ENCODE measurements at places on chromosomes 3 and 15.

DNA sequence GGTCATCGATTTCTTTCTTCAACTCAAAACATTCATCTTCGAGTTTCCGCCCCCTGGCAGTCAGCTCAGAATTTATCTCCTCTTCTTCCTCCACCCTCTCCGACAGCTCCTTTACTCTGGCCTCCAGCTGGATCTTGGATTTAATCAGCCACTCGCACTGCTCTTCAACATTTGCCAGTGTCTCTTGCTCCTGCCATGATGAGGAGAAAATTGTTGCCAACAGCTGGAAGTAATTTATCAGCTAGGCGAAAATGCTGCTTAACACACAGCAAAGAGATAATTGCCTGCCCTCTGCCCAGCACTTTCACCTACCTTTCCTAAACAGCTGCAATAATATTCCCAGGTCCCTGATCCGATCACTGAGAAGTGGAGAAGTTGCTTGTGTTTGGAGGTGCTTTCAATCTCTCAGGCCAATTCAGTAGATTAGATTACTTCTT is 69.3 kb downstream of the MYH15 start:
- no peak for DNase-seq

DNA sequence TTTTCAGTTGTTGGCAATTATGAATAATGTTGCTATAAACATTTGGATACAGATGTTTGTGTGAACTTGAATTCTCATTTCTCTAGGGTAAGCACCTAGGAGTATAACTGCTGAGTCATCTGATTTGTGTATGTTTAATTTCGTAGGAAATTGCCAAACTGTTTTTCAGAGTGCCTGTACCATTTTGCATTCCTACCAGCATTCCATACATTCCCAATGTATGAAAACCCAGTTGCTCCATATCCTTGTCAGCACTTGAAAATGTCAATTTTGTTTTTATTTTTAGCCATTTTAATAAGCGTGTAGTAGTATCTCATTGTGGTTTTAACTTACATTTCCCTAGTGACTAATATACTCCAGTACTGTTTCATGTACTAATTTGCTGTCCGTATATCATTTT is 98.5 kb upstream of the TSC22D2 start:
- DNase-seq, result no peak

DNA sequence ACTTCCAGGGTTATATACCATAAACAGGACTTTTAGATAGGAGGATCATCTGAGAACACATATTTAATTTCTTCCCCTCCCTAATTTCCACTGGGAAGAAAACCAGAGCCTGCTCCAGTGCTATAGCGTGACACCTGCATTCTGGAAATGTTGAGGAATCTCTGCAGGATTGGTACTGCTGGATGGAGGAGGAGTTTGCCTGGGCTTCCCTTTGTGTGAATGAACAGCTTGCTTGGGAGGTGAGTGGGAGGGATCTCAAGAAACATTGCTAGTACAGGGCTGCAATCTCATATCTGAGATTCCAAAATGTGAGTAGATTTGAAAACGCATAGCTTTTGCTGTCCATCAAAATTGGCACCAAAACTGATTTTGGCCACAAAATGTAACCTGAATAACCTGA is 295.9 kb upstream of the RGMA start:
- DNase-seq, result no peak

DNA sequence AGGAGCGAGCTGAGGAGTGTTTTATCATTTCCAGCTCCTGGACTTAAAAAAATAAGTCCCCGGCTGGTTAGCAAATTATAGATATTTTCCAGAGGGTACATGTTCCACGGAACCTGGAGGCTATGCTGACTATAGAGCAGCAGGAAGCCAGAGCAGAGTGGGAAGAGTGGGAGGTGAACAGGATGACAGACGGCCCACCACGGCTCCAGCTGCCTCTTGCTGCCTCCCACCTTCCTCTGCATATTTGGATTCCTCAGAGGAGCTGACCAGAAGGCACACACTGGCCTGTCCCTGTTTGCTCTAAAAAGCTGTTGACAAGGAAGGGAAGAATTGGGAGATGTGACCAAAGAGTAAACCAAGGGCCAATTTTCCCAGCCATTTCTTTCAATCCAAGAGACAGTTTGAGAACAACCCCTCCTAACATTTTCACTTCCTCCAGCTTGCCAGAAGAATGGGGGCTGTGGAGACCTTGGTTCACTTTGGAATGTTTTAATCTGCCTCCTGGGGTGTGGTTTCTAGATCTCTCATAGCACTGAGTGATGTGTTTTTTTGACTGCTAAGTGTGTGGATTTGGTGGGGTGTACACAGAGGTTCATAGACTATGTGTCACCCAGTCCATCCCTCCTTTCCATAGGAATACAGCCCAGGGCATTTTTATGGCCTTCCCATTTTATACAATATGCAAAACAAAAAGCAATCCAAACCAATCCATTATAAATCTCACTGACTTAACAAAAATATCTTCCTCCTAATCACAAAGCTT is 36.8 kb downstream of the HGD start:
- no peak for DNase-seq

DNA sequence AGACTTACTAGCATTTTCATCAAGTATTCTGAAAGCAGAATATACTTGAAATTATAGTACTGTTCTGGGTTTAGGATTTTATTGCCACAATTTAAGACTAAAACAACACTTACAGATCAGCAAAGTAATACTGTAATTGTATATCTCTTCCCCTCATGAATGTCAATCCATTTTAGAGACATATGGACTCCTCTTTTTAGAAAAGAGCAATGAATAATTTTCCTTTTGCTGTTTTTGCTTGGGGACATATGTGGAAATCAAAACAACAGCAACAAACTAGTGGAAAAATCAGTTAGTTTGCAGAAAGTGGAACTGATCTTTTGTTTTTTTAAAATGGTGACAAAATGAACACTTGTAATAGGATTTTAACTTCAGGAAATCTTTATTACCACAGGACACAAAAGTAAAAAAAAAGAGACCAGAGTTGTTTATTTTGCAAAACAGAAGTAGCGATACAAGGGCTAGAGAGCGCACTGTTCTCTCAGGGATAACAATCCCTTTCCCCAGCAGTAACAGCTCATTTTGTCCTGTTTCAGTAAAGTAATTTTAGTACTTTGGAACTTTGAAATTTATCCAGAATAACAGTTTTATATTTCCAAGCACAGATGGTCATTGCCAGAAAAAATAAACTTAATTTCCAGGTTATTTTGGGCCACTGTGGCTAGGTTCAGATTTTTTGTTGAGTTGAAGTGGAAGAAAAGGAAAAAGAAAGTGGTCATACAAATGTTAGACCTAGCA is 17.1 kb downstream of the LEKR1 start:
- DNase-seq, result no peak

DNA sequence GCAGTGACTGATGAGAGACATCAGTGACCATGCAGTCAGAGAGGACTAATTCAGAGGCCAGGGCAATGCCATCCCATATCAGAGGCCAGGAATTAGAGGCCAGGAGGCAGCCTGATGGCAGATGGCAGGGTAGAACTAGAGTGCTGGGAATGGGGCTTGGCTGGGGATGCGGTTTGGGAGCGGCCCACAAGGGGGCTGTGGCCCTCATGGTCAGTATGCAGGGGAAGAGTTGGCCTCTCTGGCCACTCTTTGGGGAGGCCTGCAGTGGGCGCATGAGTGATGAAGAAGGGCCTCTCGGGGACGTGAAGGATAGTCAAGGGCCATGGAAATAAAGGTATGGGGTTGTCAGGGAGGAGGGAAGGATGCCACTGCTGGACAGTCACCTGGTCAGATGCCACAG is 101.7 kb downstream of the EEFSEC start:
- no peak for DNase-seq

- DNase-seq, result no peak
Measured at GRCh38 chr3:12907729-12908128, 66.4 kb upstream of the RPL32 start.

DNA sequence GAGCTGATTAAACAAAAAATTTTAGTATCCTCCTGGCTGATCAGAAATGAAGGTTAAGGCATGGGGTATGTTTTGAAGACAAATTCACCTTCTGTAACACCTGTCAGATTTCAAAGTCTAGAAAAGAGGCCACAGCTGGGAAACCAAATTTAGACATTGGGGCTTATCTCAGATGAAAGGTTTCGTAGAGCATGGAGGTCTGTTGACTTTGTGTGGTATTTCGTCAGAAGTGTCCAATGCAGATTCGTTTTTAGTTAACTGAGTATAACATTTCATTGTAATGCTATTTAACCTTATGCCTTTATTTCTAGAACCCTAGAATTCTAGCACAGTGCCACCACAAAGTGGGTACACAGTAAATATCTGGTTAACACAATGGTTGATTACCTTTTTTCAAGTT is 61.7 kb downstream of the FNDC3B start:
- no peak for DNase-seq

DNA sequence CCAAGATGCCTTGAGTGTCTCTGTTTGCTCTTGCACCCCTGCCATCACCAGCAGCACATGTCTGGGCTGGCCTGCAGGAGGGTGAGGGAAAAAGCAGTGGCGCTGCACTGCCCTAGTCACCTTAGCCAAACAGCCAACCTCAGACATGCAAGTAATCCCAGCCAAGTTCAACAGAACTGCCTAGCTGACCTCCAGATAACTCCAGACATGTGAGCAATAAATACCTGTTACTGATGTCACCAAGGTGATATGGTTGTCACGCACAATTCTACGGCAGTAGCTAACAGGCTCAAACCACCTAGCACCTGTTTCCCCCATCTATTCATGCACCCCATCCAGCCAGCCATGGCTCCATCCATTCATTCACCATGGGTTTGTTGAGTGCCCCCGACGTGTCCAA is 99.9 kb downstream of the SRGAP3 start:
- no peak for DNase-seq

DNA sequence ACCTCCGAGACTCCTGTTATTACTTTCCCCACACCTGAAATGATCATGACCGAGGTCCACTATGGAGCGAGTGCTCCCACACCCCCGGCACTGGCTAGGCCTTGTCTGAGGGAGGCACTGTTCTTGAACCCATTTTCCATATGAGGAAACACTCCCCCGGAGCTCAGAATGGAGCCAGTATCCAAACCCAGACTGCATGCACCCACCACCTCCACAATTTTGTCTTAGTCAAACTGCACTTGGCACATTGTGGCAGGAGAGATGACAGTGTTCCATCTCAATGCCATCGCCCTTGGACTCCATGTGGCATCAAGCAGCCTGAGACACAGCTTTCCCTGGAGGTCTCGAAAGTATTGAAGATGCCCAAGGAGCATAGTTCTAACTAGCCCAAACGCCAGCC is 154.1 kb downstream of the NUP210 start:
- DNase-seq, result no peak

All from CD8-positive, alpha-beta memory T cell (primary cell).